ENCODE measurements at places on chromosomes 3 and 15. TPM values are rescaled to one million over a fixed set of nuclear protein-coding genes. Genes with fewer than 3 reads are reported as not detected.

GRCh38 chr15:93477721-93478120, 388.7 kb upstream of the RGMA start:
- DNase-seq = no peak

- no peak for DNase-seq
Measured at GRCh38 chr3:128376516-128376915, 90.2 kb downstream of the DNAJB8 start.

DNA sequence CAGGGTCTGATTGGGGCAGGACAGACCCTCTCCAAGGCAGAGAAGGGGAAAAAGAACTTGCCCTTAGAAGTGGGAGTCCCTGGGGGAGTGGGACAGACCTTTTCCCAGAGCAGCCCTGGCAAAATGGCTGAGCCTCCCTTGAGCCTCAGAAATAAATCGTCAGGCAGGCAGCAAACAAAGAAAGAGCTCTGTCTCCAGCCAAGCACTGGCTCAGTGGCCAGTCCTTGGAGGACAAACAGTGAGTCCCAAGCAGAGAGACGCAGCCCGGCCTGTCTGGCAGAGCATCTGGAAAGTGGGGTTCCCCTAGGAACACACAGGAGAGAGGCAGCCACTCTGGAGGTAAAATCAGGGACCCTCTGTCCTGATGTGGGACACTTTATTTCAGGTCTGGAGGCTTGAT, 1.8 kb downstream of the SLC6A1 start:
- no peak for DNase-seq

GRCh38 chr3:126361211-126361610, 4.0 kb upstream of the KLF15 start:
- DNase-seq = no peak

GRCh38 chr3:188583341-188584161, 429.6 kb downstream of the LPP start:
- DNase-seq = no peak

DNA sequence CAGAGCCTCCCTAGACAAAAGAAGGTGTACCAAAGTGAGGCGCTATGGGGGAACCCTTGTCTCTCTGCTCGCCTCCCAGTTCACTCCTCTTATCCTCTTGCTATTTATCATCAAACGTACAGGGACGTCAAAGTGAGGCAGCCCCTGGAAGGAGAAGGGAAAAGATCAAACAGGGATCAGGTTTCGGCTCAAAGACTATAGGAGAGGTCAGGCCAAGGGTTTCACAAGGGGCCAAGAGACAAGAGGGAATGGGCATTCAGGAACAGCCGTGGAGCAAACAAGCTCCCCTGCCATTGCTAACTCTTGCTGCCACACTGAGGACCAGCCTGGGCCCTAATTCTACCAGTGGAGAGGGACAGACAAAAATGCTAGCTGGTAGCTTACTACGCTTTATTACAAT, 168.7 kb downstream of the GREM1 start:
- no peak for DNase-seq

Gene PLEKHO2
- 18.2 TPM for total RNA-seq

Measured in thymus (tissue), 14 donors.